ENCODE measurements at places on chromosomes 6 and 20. TPM values are rescaled to one million over a fixed set of nuclear protein-coding genes. Genes with fewer than 3 reads are reported as not detected.

Gene SAMD3
- total RNA-seq: 0.32 TPM

Gene ROS1
- total RNA-seq: 0.43 TPM

Gene ID1
- total RNA-seq: 780 TPM

Gene MYB
- 1.2 TPM for total RNA-seq

Gene RIPOR2
- total RNA-seq: 2.7 TPM

Gene VSX1
- total RNA-seq: not detected

Gene RBCK1
- total RNA-seq: 129 TPM

Gene APCDD1L
- 19.5 TPM for total RNA-seq

Gene TNXB
- total RNA-seq: 23.5 TPM

Gene CLIC5
- not detected for total RNA-seq

Gene RAB44
- not detected for total RNA-seq

Gene LY6G6F
- not detected for total RNA-seq

Gene RCAN2
- total RNA-seq: 7.6 TPM

Gene EPHA7
- not detected for total RNA-seq

Gene SLCO4A1
- not detected for total RNA-seq

Gene HECA
- 17.2 TPM for total RNA-seq
